Kidney (tissue), 22 donors: ENCODE measurements at places on chromosomes 12 and 14.

DNA sequence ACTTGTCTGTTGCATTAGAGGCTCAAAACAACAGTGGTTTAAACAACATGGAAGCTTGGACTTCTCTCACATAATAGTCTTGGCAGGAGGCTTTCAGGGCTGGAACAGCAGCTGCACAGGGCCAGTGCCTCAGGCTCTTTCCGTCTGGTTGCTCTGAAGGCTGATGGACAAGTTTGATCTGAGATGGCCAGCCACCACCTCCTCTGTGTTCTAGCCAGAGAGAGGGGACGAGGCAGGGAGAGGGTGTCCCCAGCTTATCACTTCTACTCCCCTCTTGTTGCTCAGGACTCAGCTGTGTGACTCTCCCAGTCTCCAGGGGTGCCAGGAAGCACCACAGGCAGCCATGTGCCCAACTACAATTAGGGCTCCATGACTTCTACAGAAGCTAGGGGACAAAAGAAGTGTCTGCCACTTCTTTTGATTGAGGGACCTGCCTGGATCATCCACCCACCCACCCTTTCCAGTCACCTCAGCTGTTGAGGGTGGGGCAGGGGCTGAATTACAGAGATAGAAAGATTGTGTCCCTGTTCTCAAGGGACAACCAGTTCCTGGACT is 46.6 kb downstream of the SMIM41 start:
- H3K27ac ChIP-seq: peak overlapping the region; percentile 47
- H3K36me3 ChIP-seq: no peaks in the 10 kb centered on the region
- H3K4me3 ChIP-seq: no peak overlapping the region
- H3K4me1 ChIP-seq: peaks cover 4% of the 10 kb centered on the region

DNA sequence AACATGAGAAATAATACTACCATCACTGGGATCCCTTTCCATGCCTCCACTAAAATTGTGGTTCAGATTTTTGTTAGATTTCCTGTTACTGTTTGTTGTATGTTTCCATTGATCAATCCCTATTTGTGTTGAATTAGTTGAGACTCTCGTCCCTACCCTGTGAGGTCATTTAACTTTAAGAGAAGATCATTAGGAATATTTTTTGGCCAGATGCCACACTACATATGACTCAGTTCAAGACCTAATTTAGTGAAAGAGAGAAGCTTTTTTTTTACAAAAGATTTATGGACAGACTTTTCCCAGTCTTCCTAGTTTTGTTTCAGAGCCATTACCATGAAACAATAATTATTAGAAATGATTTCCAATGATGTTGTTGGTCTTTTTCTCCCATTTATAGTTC is 35.5 kb downstream of the CPSF6 start:
- no peak overlapping the region for H3K27ac ChIP-seq
- H3K36me3 ChIP-seq: no peaks in the 10 kb centered on the region
- no peaks in the 10 kb centered on the region for H3K27me3 ChIP-seq

GRCh38 chr12:94987801-94988200 is 15.7 kb downstream of the NDUFA12 start:
- no peak overlapping the region for H3K27ac ChIP-seq
- no peaks in the 10 kb centered on the region for H3K27me3 ChIP-seq
- no peaks in the 10 kb centered on the region for H3K4me1 ChIP-seq
- H3K36me3 ChIP-seq: peaks cover 10% of the 10 kb centered on the region

- H3K27ac ChIP-seq: no peak overlapping the region
- H3K36me3 ChIP-seq: no peaks in the 10 kb centered on the region
These were observed 17.5 kb upstream of the BEGAIN start for GRCh38 chr14:100604709-100605108.

GRCh38 chr14:78576437-78577166 is 406.4 kb downstream of the NRXN3 start:
- H3K27ac ChIP-seq: no peak overlapping the region
- H3K36me3 ChIP-seq: no peaks in the 10 kb centered on the region
- H3K4me3 ChIP-seq: no peak overlapping the region
- no peaks in the 10 kb centered on the region for H3K4me1 ChIP-seq
- no peaks in the 10 kb centered on the region for H3K27me3 ChIP-seq

DNA sequence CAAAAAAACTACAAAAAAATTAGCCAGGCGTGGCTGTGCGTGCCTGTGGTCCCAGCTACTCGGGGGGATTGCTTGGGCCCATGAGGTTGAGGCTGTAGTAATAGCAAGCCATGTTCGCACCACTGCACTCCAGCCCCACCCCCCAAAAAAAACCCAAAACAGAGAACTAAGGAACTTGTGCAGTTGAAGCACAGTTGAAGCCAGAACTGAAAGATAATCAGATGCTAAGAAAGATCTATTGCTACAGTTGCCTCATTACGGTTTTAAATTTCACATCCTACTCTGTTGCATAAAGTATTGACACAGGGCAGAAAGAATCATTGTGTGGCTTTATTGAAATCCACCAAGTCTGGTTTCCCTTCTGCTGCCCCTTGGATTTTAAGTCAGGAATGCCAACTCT is 3.8 kb downstream of the CS start:
- H3K4me1 ChIP-seq: no peaks in the 10 kb centered on the region
- DNase-seq: no peak
- no peak overlapping the region for H3K27ac ChIP-seq
- peaks cover 5% of the 10 kb centered on the region for H3K36me3 ChIP-seq
- H3K4me3 ChIP-seq: no peak overlapping the region

GRCh38 chr12:29756741-29757390 is 26.9 kb downstream of the TMTC1 start:
- no peaks in the 10 kb centered on the region for H3K4me1 ChIP-seq
- DNase-seq: no peak
- no peak overlapping the region for H3K27ac ChIP-seq
- H3K4me3 ChIP-seq: no peak overlapping the region
- H3K36me3 ChIP-seq: peaks cover 9% of the 10 kb centered on the region

GRCh38 chr14:72597252-72598233 is 296.4 kb downstream of the DPF3 start:
- H3K4me1 ChIP-seq: no peaks in the 10 kb centered on the region
- no peak for DNase-seq
- H3K27ac ChIP-seq: no peak overlapping the region
- H3K4me3 ChIP-seq: no peak overlapping the region

DNA sequence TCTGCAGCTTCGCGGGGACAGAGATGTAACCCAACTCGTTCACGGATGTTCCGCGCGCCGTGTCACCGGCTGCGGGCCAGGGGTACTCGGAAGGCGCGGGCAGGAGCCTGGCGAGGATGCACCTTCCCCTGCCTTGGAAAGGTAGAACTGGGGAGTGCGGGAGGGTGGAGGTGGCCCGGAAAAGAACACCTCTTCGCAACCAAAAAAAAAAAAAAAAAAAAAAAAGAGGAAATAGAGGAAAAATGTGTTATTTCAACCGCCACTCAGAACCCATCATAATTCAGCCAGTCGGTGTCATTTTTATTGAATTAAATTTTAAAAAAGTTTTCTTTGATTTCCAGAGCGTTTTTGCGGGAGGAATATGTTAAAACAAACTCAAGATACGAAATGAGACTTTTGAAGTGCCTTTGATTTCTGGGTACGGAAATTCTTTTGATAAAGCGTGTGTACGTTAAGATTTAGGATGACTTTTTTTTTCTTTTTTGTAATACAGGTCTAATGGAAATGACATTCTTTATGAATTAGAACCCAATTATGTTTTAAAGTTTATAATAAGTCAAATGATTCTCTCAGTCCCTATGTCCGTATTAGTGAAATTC is 8.9 kb downstream of the CDKN1B start:
- no peaks in the 10 kb centered on the region for H3K4me1 ChIP-seq
- H3K4me3 ChIP-seq: peak overlapping the region; percentile 72
- H3K36me3 ChIP-seq: no peaks in the 10 kb centered on the region
- H3K27ac ChIP-seq: peak overlapping the region; percentile 91
- no peak for DNase-seq

DNA sequence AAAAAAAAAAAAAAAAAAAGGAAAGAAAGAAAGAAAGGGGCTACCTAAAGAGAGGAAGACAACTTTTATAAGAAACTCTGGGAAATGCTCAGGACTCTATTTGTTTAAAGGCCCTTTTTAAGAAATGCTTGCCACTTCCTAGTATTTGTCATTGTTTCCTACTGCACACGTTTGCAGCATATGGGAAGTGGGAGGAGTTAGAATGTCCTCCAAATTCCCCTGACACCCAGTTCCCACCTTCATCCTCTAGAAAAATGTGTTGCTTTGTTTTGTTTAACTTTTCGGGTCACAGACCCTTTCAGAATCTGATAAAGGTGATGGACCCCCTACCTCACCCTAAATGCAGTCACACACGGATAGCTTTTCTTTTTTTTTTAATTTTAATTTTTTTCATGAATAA is 40.8 kb downstream of the NINJ2 start:
- H3K27me3 ChIP-seq: no peaks in the 10 kb centered on the region
- no peak overlapping the region for H3K27ac ChIP-seq
- H3K4me1 ChIP-seq: no peaks in the 10 kb centered on the region
- H3K36me3 ChIP-seq: no peaks in the 10 kb centered on the region
